ENCODE measurements at places on chromosomes 16 and 17.

GRCh38 chr17:67243284-67243683 lies 1.7 kb downstream of the HELZ start:
- DNase-seq = no peak
- H3K27ac ChIP-seq = peak overlapping the region; percentile 99
- no peaks in the 10 kb centered on the region for H3K27me3 ChIP-seq
- H3K4me3 ChIP-seq = peak overlapping the region; percentile 95
- peaks cover 50% of the 10 kb centered on the region for H3K36me3 ChIP-seq

GRCh38 chr17:41382394-41382793 lies 288 bp upstream of the KRT34 start:
- no peaks in the 10 kb centered on the region for H3K27me3 ChIP-seq
- peaks cover 25% of the 10 kb centered on the region for H3K4me1 ChIP-seq
- H3K36me3 ChIP-seq = no peaks in the 10 kb centered on the region

DNA sequence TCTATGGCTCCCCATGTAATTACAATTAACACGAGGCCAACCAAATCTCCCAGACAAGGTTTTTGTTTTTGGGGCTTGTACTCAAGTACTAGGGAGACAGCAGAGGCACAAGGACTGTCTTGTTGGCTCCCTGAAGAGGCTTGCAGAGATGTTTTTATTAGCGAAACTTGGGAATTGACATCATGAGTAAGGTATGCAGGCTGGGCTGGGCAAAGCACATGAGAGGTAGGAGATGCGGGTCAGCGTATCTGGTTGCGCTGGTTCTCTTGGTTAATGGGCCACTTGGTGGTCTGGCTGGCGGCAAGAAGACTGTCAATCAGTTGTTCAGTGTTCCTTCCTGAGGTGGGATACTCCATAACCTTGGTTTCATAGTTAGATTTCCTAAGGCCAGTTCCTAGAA lies 28.9 kb downstream of the LCMT1 start:
- H3K27me3 ChIP-seq = no peaks in the 10 kb centered on the region
- no peaks in the 10 kb centered on the region for H3K4me1 ChIP-seq
- no peak overlapping the region for H3K4me3 ChIP-seq
- peaks cover 15% of the 10 kb centered on the region for H3K36me3 ChIP-seq

- H3K4me1 ChIP-seq = peaks cover 13% of the 10 kb centered on the region
- H3K4me3 ChIP-seq = no peak overlapping the region
- H3K27me3 ChIP-seq = no peaks in the 10 kb centered on the region
- peak overlapping the region; percentile 82 for H3K27ac ChIP-seq
These were observed 122.3 kb downstream of the SPACA3 start for GRCh38 chr17:33113991-33114370.

- H3K36me3 ChIP-seq = no peaks in the 10 kb centered on the region
- H3K4me1 ChIP-seq = no peaks in the 10 kb centered on the region
- DNase-seq = no peak
- no peak overlapping the region for H3K27ac ChIP-seq
These were observed 185.7 kb downstream of the IRX5 start for GRCh38 chr16:55116165-55116920.

DNA sequence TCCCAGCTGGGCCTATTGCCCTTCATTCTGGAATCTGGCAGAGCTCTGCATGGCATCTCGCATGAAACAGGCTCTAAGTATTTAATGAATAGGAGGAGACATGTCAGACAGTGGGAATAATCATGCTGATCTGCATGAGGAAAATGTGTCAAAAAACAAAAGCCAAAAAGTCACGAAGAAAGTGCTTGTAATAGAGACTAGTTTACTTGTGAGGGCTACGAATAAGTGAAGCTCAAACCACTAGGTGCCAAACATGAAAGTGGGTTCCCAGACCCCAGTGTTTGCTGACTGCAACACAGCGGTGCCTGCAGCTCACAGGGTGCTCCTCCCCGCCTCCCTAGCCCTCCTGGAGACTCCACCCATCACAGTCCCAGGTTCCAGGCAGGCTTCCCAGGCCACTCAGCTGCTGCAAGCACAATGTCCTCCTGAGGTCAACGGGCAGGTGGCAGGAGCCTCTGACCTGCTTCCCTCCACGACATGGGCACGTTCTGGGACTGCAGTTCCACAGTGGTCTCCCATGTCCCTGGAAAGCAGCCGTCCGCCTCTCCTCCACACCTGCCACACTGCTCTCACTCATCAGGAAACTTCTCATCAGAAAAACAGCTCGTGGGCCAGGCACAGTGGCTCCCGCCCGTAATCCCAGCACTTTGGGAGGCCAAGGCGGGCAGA lies 96.5 kb downstream of the ANKRD11 start:
- peak overlapping the region; percentile 90 for H3K27ac ChIP-seq
- H3K4me1 ChIP-seq = peaks cover 40% of the 10 kb centered on the region
- no peak overlapping the region for H3K4me3 ChIP-seq
- H3K27me3 ChIP-seq = no peaks in the 10 kb centered on the region
- DNase-seq = no peak

GRCh38 chr17:66444031-66444430 lies 141.6 kb downstream of the PRKCA start:
- H3K4me1 ChIP-seq = peaks cover 6% of the 10 kb centered on the region
- H3K4me3 ChIP-seq = no peak overlapping the region
- no peak overlapping the region for H3K27ac ChIP-seq
- DNase-seq = no peak

GRCh38 chr17:40499551-40500189 lies 1.8 kb downstream of the TNS4 start:
- no peak for DNase-seq
- H3K36me3 ChIP-seq = peaks cover 67% of the 10 kb centered on the region
- H3K4me1 ChIP-seq = peaks cover 31% of the 10 kb centered on the region
- no peaks in the 10 kb centered on the region for H3K27me3 ChIP-seq

DNA sequence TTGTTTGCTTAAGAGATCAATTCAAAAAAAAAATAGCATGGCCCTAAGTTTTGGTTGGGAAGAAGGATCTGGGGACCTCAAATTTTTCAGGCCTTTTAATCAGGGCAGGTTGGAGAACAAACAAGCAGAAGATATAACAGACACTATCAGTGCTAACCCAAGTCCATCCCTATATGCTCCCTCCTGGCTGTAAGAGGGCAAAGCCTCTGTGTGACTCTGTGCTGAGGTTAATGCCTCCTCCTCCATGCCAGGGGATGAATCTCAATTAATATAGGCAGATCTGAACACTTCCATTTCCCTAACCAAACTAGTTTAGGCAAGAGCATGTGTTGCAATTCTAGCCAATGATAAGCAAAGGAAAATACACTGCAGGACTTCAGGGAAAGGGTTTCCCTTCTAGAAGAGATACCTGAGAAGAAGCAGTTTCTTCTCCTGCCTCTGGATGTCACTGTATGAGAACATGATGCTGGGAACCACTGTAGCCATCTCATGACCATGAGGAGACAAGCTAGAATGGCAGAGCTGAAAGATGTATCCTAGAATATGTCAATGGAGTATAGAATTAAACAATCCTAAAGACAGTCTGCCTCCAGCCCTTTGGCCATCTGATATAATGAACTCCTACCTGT lies 76.0 kb downstream of the CHD9NB start:
- H3K4me1 ChIP-seq = no peaks in the 10 kb centered on the region
- no peaks in the 10 kb centered on the region for H3K27me3 ChIP-seq
- no peak overlapping the region for H3K27ac ChIP-seq
- no peak for DNase-seq

GRCh38 chr17:72590882-72591281 lies 470.1 kb downstream of the SOX9 start:
- peak; percentile 38 for DNase-seq
- peak overlapping the region; percentile 96 for H3K27ac ChIP-seq
- no peaks in the 10 kb centered on the region for H3K27me3 ChIP-seq
- peaks cover 17% of the 10 kb centered on the region for H3K36me3 ChIP-seq
- peak overlapping the region; percentile 94 for H3K4me3 ChIP-seq

- H3K36me3 ChIP-seq = no peaks in the 10 kb centered on the region
- H3K27ac ChIP-seq = no peak overlapping the region
- H3K4me3 ChIP-seq = no peak overlapping the region
- H3K27me3 ChIP-seq = no peaks in the 10 kb centered on the region
- H3K4me1 ChIP-seq = peaks cover 7% of the 10 kb centered on the region
- no peak for DNase-seq
These were observed 6.9 kb upstream of the PRSS27 start for GRCh38 chr16:2726923-2727322.

DNA sequence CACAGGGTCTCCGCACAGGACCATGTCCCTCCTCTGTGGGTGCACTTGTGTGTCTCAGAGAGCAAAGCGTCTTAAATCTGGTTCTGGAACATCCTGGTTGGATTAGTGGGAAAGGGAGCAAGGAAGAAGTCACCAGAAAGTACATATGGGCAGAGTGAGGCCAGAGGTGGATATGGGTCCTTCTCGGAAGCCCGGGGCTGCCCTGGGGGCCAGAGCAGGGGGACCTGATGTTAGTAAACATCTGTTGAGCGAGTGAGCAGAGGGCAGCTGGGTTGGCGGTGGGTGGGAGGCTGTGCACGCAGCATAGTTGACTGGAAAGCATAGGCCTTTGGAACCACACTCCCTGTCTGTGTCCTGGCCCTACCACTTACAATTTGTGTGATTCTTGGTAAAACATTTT lies 22.7 kb downstream of the UNC13D start:
- no peak overlapping the region for H3K4me3 ChIP-seq
- DNase-seq = no peak
- no peaks in the 10 kb centered on the region for H3K4me1 ChIP-seq
- peaks cover 45% of the 10 kb centered on the region for H3K36me3 ChIP-seq
- H3K27ac ChIP-seq = no peak overlapping the region
- no peaks in the 10 kb centered on the region for H3K27me3 ChIP-seq

DNA sequence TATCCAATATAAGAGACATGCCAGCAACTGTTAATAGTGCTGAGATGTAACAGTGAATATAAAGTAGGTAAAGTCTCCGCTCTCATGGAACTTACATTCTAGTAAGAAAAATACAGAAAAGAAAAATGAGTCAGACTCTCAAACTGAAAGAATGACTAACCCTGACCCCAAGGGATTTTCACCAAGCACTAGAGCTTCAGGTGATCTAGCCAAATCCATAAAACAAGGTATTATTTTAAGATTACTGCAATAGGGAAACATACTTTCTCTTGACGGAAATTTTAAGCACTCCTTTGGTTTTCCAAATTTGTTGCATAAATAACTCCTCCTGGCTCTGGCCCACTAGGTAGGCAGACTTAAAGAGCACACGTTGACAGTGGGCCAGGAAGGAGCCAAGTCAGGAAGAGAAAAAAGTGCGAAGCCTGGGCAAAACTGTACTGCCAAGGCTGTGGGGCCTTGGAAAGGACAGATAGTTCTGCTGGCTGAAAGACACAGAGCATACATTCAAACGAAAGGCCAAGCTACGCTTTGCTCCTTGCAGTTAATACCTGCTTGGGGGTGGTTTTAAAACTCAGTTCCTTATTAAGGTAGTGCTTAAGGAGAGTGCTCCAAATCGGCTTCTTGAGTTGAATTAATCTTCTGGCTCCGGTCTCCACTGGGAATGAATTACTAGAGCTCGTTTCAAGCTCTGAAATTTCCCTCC lies 1.4 kb downstream of the GOT2 start:
- peaks cover 35% of the 10 kb centered on the region for H3K36me3 ChIP-seq
- no peak for DNase-seq
- peak overlapping the region; percentile 59 for H3K27ac ChIP-seq
- peak overlapping the region; percentile 88 for H3K4me3 ChIP-seq
- H3K27me3 ChIP-seq = no peaks in the 10 kb centered on the region

- H3K36me3 ChIP-seq = no peaks in the 10 kb centered on the region
- H3K27me3 ChIP-seq = peaks cover 40% of the 10 kb centered on the region
- no peaks in the 10 kb centered on the region for H3K4me1 ChIP-seq
- DNase-seq = peak; percentile 34
- H3K4me3 ChIP-seq = no peak overlapping the region
These were observed 72.6 kb upstream of the RPL38 start for GRCh38 chr17:74130841-74131240.

GRCh38 chr17:40317345-40317873 lies 8.4 kb downstream of the RARA start:
- peak overlapping the region; percentile 97 for H3K27ac ChIP-seq
- H3K4me1 ChIP-seq = peaks cover 67% of the 10 kb centered on the region
- H3K4me3 ChIP-seq = peak overlapping the region; percentile 91
- H3K36me3 ChIP-seq = no peaks in the 10 kb centered on the region

GRCh38 chr17:60888812-60889709 lies 211.4 kb downstream of the BCAS3 start:
- H3K27ac ChIP-seq = no peak overlapping the region
- H3K4me1 ChIP-seq = peaks cover 24% of the 10 kb centered on the region
- no peaks in the 10 kb centered on the region for H3K27me3 ChIP-seq
- no peaks in the 10 kb centered on the region for H3K36me3 ChIP-seq
- DNase-seq = no peak

- H3K36me3 ChIP-seq = no peaks in the 10 kb centered on the region
- H3K27ac ChIP-seq = no peak overlapping the region
- no peaks in the 10 kb centered on the region for H3K4me1 ChIP-seq
- no peaks in the 10 kb centered on the region for H3K27me3 ChIP-seq
- DNase-seq = no peak
These were observed 15.6 kb upstream of the CLEC10A start for GRCh38 chr17:7095625-7096024.

Data from RWPE2 (cell line).